HFFc6 (cell line): ENCODE measurements at places on chromosomes 5 and 9. TPM values are rescaled to one million over a fixed set of nuclear protein-coding genes. Genes with fewer than 3 reads are reported as not detected.

DNA sequence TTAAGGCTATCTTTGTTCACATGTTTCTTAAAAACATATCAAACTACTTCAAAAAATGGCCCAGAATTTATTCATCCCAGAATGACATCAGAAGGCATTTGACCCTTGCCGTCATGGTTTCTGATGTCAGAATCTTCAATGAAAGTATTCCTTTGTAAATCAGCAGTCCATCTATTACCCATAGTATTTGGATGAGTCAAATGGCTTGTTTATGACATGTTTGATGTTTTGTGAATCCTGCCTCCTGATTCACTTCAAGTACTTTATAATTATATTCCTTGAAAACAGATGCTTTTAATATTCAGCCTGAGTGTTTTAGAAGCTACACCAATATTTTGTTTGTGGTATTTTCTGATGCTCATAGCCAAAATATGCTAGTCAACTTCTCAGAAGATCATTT, 200.8 kb upstream of the MEF2C start:
- DNase-seq: peak; percentile 38

The SLC6A18 gene
- not detected in 3 replicates for total RNA-seq

DNA sequence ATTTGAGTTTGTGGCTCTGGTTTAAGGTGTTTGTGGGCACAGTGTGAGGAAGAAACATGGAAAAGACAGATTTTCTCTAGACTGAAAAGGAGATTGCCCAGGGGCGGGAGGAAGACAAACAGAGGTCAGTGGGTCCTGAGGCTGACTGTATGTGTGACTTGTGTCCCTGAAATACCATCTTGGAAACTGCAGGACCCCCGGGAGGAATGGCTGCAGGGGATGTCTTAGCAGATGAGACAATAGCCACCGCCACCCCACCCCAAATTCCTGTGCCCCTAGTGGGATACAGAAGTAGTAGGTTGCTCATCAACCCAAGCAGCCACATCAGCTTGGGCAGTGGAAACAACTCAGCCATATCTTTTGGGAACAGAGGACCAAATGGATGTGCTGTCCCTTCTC, 1.7 kb upstream of the PSAT1 start:
- no peak for DNase-seq

DNA sequence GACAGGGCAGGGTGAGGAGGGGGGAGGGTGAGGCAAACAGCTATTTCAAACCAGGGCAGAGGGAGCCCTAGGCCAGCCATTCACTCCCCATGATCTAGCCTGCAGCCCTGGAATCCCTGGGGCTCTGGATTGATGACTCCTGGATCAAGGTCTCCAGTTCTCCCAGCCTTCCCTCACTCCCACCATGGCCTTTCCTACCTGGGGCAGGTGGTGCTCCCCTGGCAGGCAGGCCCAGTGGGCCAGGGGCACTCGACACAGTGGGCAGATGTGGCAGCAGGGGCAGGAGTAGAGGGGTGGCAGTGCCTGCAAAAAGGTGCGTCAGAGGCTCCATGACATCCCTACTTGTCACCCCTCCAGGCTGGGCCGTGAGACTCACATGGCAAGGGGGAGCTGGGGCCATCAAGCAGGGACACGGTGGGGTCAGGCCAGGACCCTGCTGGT, 6.0 kb downstream of the KIF12 start:
- DNase-seq: no peak

The FSTL4 gene
- total RNA-seq: not detected in 3 replicates
